CD4-positive, CD25-positive, alpha-beta regulatory T cell (primary cell): ENCODE measurements at places on chromosomes 3 and 15.

- no peak for DNase-seq
These were observed 181.0 kb upstream of the RASGRP1 start for GRCh38 chr15:38745626-38746025.

- no peak for DNase-seq
These were observed 30.5 kb downstream of the PRR20G start for GRCh38 chr3:127257351-127257750.

DNA sequence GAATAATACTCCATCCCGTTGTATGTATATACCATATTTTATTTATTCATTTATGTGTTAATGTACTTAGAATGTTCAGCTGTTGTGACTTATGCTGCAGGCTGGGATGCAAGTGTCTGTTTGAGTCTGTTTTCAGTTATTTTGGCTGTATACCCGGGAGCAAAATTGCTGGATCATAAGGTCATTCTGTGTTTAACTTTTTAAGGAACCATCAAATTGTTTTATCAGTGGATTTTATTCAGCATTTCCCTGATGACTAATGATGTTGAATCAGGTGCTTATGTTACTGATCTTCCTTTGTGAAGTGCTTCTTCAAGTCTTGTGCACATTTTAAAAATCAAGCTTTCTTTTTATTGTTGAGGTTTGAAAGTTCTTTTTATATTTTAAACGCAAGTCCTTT, 118.1 kb downstream of the SLC25A26 start:
- no peak for DNase-seq

GRCh38 chr15:37093480-37094332, 6.6 kb downstream of the MEIS2 start:
- DNase-seq: no peak

GRCh38 chr3:98567666-98568270, 25.6 kb downstream of the CPOX start:
- DNase-seq: peak; percentile 80

- DNase-seq: no peak
These were observed 1.7 kb upstream of the GPR62 start for GRCh38 chr3:51953445-51953844.

GRCh38 chr3:173501931-173502489, 104.5 kb downstream of the NLGN1 start:
- DNase-seq: no peak

- DNase-seq: no peak
These were observed at the start of gene PTPRG for GRCh38 chr3:61561374-61562041. Gene PTPRG (plus strand): TSS chr3:61561571. CDS start chr3:61562288, 717 bp downstream.

DNA sequence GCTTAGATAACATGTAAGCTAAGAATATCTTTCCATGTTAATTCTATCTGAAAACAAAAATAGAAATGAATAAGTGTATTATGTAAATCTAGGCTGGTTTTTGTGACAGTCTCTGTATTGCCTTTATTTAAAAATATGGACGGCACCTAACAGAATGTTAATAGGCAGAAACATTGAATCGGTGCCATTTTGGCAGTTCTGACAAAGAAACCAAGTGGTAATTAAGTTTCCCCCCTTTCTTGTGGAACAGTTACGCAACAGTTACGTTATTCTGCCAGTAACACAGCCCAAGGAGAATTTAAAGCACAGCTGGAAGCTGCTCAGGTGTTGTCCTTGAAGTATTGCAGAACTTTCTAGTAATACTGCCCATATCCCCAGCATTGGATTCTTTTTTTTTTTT, 21.5 kb downstream of the LARS2 start:
- no peak for DNase-seq

GRCh38 chr3:127949446-127950055, 34.5 kb downstream of the KBTBD12 start:
- DNase-seq: no peak

DNA sequence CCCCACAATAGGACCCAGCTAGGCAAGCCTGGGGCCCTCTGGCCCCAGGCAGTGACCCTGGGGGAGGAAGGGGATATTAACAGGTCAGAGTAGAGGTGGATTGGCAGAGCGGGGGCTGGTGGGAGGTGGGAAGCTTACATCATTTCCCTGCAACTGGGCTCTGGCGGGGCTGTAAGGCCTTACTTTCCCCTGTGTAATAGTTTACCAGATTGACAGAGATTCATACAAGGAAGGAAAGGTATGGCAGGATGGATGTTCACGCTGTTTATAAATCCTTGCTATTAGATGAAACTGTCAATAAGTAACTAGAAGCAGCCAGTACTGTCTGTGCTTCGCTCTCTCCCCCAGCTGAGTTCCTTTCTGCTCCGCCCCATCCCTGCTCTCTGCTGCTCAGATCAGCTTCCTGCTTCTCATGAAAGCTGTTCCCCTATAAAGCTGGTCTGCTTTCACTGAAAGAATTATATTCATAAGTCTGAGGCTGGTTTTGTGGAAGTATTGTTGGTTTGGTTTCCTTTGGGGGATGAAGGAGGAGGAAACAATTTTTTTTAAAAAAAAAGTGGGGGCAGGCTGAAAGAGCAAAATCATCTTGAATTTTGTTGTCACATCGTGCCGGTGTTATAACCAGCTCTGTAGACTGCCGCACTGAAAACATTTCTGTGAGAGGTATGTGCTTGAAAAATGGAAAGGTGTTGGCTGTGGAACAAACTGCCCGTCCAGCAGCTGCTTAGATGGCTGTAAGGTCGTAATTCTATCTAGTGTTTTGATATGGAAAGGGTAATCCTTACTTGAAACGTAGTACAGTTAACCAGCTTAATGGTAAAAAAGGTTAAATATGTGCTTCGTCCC, 76.4 kb downstream of the BBX start:
- peak; percentile 5 for DNase-seq

DNA sequence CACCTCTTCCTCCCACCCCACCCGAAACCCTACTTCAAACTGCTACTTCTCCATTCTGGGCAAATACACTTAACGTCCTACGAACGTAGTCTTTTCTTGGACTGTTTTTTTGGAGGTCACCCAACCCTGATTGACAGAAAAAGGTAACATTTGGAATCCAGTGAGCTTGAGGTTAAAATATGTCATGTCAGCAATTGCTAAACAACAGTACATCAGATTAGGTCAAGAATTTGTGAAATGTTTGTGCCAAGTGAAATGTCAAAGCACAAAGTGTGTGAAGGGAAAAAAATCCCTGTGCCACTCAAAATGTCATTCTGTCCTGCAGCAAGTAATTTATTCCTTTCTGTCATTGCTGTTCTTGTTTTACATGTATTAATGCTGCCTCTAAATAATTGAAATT, 49.2 kb upstream of the PPP2R3A start:
- no peak for DNase-seq

GRCh38 chr3:38349684-38350359, 3.2 kb downstream of the XYLB start:
- DNase-seq: no peak

- DNase-seq: no peak
These were observed 1.3 kb downstream of the RYK start for GRCh38 chr3:134249296-134249841.
